Osteocyte (in vitro differentiated cells): ENCODE measurements at places on chromosomes 1 and 21.

DNA sequence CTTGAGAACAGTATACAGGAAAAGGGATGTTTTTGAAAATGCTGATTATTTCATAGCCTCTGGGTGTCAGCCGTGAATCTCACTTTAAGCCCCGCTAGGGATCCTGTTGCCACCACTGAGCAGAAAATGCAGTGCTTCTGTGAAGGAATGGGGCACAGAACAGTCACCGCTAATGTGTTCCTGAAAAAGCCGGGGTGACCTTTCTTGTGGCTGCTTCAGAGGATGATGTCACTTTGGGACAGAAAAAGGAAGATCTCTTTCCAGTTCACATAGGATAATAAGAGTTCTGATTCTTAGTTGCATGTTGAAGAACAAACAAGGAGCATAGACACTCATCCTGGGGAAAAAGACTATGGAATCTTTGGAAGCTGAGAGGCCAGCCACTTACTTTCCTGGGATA, 349.6 kb downstream of the DISC1 start:
- DNase-seq = no peak

DNA sequence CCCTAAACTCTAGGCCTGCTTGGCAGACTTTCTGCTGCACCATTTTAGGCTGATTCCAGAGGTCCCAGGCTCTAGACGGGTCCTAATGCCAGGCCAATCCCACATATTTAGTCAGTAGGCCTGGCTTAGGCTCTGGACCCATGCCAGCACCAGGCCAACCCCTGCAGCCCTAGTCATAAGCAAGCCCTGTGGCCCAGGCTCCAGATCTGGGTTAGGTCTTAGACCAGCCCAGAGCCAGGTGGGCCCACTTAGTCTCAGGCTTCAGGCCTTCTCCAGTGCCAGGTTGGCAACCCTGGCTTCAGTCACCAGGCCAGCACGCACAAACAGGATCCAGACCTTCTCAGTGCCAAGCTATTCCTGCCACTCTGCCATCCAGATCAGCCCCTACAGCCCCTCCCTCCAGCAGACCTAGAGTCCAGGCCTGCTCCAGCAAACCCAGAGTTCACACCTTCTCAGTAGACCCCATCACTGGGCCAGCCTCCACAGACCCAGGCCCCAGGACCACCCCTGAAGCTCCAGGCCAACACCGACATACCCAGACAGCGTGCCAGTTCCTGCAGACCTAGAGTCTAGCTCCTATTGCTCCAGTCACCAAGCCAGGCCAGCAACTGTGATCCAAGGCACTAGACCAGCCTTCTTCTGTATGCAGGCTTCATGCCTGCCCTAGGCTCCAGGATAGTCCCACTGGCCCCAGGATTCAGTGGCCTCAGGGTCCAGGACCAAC, 467.6 kb downstream of the RWDD3 start:
- no peak for DNase-seq

- DNase-seq = no peak
These were observed 16.2 kb upstream of the ZNF326 start for GRCh38 chr1:89978755-89979154.

GRCh38 chr1:112144733-112145426, 155.4 kb upstream of the KCND3 start:
- DNase-seq = no peak

- no peak for DNase-seq
These were observed 9.1 kb downstream of the COL8A2 start for GRCh38 chr1:36115931-36116330.

DNA sequence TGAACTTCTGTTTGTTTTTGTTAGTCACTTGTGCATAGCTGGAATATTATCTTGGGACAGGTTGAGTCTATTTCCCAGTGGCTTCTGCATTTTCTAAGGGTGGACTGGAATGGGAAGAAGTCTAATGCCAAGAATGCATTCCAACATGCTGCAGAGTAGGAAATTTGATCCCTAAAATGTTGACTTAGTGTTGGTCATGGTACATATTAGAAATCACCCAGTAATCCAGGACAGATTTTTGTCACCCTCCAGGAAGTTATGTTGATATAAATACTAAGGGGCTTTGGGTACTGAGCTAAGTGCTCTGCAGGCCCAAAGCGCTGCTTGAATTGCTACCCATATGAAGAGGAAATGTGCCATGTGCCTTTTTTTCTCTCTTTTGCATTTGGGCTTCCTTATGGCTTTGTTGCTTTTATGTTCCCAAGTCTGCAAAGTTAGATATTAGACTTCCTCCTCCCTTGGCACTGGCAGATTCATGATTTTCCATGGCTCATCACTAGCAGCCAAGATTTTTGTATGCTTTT, 10.0 kb downstream of the ARID1A start:
- peak; percentile 6 for DNase-seq

DNA sequence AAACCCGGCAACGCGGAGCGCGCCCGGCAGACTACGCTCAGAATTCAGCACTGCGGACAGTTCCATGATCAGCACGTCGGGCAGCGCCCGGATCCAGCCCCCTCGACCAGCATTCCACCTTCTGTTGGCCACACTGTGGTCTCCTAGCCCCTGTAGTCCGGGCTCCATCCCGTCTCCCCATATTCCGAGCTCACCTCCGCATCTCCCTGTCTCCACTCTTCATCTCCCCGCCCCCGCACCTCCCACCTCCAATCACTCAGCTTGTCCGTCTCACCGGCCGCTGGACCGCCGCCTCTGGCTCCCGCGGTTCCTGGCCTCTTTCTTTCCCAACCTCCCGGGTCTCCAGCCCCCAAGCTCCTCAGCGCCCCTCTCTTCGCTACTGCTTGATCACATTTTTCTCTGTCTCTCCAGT, 500 bp downstream of the EPHA10 start:
- peak; percentile 88 for DNase-seq

- DNase-seq = no peak
These were observed 245.4 kb downstream of the SMYD3 start for GRCh38 chr1:246261639-246262038.

DNA sequence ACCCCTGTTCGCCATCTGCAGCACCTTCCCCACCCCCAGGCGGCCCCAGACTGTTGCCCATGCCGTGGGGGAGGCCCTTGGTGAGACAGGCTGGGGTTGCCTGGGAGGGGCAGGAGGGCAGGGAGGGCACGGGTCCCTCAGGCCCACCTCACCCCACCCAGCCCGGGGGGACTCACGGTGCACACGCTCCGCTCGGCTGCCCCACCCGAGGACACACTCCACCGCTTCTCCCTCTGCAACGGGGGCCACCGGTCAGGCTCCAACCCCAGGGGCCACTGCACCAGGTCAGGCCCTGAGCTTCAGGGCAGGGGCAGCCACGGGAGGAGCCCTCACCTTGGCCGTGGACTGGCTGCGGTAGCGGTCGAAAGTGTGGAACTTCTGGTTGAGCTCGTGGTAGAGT, 24.0 kb upstream of the COL16A1 start:
- DNase-seq = no peak

DNA sequence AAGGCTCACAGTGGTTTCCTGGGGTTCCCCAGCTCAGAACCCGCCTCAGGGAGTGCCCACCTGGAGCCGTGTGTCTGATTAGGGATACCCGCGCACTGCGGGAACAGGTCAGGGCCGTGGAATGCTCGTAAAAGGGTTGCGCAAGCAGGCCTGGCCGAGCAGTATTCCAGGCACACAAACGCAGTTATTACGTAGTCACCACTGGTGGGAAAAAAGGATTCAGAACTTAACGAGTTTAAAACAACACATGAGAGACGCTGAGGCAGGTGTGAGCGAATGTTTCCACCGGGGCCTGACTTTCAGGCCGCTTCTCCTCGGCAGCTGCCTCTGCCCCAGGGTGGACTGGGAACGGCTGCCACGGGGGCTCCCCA, 18.2 kb downstream of the PLCH2 start:
- no peak for DNase-seq

DNA sequence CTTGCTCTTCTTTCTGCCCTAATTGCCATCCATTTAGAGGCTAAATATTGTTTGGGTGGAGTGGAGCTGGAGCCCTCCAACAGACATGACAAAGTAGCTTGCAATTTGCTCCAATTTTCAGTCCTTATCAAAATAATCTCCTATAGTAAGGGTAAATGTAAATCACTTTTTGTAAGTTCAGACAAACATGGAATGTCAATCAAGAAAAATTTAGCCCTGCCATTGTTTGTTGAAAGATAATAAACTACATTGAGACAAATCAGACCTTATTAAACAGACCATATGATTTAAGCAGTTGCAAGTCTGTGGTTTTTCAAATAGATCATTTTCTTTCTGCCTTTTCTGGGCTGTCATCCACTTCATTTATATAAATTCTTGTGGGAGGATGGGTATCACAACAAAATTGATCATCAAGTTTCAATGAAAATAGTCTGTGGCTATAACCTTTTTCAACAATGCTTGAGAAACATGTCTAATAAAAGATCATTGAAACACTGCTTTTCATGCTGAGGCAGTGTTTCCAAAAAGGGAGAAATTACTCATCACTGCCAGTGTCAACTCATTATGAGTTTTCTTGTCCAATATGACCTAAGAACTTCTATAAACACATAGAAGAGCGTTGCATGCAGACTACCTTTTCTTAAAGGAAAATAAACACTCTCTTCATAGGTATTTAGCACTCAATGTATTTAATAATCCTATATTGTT, 1152.0 kb upstream of the B3GALT2 start:
- no peak for DNase-seq

GRCh38 chr1:59096501-59096900, 200.4 kb upstream of the FGGY start:
- DNase-seq = no peak

GRCh38 chr1:154954541-154954940, 1.4 kb downstream of the PBXIP1 start:
- no peak for DNase-seq

- DNase-seq = no peak
These were observed 91.3 kb downstream of the COLGALT2 start for GRCh38 chr1:183946320-183946613.

DNA sequence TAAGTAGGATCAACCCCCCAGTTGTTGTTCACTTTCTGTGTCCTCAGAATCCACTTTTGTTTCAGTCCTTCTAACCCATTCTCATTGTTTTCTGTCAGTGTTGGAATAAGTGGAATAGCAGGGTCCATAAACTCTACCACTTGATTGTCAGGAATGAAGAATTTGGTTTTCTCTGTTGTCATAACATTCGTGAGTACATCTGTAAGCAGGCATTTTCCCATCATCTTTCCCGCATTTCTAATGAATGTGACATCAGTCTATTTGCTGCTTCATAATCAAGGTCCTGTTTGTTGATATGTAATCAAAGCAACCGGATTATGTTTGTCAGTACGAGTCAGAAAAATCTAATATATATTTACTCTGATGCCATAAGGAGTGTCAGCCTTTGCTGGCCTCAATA, 147.1 kb downstream of the KIF26B start:
- DNase-seq = no peak

GRCh38 chr1:46400421-46400820, 6.3 kb downstream of the FAAH start:
- no peak for DNase-seq

GRCh38 chr1:67605209-67605780, 79.7 kb upstream of the GADD45A start:
- DNase-seq = no peak
